ENCODE measurements at places on chromosomes 3 and 15.

DNA sequence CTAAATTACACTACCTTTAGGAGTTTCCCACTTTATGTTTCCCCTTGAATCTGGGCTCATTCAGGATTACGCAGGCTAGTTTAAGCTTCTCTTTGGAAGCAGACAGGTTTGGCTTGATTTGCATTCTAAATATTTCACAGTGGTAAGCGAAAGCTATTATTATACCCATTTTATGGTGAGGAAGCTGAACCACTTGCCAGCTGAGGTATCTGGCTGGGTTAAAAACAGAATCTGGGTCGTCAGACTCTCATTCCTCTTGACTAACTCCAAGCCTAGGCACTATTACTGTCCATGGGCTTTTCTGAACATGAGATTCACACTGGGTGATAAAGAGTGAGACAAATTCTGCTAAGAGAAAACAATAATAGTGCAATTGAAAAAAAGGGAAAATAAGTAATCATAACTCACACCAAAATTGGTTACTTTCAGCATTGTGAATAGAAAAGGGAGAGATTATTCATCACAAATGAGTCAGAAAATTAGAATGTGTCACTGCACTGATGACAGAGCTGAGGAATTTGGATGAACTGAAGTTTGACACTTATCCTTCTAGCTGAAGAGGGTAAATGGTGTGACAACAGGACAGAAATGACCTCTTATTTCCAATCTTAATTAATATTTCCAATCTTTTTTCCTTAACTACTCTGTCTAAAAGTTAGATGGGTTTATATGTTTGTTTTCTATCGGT is 211.3 kb downstream of the TIGIT start:
- DNase-seq, result no peak

DNA sequence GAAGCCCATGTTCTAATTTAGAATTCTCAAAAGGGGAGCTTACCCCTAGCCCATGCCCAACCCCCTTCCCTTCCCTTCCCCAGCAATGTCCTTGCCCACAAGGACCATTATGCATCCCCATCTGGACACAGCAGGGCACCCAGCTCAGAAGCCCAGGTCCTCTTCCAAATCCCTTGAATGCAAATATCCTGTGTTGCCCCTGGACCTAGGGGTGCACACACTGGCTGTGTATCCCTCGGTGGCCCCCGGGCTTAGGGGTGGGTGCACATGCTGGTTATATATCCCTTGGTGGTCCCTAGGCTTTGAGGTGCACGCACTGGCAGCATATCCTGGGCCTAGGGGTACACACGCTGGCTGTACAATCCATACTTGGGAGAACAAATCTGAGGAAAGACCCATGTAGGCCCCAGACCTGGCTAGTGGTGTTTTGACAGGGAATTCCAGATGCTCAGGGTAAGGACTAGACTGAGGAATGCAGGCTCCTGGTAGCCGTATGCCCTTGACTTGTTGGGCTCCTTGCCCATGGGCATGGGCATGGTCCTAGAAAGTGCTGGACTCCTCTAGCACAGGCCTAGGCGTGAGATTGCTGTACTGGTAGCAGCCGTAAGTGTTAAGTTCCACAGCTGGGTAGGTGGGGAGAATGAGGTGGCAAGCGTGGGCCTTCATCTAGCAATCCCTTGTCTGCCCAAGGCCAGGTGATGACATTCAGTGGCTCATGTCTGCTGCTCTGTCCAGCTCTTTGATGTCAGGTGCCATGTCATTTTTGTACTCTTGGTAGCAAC is 222.4 kb downstream of the OPA1 start:
- DNase-seq, result no peak

- no peak for DNase-seq
Measured at GRCh38 chr15:80275961-80276360, 23.9 kb upstream of the CTXND1 start.

DNA sequence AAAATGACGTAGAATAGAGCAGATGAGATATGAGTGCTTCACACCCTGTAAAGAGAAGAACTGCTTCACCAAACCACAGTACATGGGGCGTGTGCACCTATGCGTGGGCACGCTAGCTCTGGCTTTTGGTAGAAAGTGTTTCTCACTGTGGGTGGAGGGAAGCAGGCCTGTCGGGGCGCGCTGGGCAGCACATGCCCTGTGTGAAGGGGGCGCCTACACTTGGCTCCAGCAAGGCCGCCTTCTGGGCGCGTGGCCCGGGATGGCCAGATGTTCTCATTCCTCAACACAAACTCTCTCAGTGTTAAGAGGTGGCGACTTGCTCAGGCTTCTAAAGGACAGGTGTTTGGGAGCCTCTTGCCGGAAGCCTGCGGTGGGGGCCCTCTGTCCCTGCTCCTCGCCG is 90.0 kb downstream of the FBLN2 start:
- DNase-seq, result no peak

- DNase-seq, result no peak
Measured at GRCh38 chr3:17466028-17466427, 276.4 kb downstream of the TBC1D5 start.

- DNase-seq, result no peak
Measured at GRCh38 chr15:92839696-92840095, 60.4 kb upstream of the CHD2 start.

DNA sequence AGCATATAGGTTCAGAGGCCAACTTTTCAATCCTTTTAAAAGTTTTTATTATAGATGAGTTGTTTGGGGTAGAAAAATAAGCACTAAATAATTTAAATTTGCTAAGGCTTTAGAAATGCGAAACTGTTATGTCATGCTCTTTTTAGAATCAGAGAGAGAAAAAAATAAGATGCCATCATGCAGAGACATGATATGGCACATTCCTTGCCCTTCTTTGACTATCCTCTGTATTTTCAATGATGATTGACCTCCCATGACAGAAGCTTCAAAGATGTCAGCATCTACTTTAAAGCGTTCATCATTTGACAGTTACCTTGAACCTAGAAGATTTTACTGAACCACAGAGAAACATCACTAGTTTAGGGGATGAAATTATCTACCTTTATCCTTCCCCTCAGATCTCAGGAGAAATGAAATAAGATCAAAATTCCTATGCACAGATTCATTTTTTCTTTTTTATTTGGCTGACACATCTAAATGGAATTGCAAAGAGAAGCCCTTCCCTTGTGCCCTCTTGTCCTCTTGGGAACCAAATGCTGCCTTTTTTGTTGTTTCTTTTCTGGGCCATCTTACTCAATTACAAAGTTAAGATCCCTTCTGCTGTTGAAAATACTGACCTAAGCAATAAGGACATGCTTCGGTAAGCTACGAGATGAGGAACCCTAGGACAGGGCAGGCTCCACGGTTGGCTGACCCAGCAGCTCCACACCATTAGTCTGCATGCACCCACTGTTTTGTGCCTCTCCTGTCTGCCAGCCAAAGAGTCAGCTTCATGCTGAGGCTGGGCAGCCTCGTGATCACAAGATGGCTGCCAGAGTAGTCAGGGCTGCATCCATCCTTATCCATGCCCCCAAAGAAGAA is 289.7 kb upstream of the TPM1 start:
- DNase-seq, result no peak

DNA sequence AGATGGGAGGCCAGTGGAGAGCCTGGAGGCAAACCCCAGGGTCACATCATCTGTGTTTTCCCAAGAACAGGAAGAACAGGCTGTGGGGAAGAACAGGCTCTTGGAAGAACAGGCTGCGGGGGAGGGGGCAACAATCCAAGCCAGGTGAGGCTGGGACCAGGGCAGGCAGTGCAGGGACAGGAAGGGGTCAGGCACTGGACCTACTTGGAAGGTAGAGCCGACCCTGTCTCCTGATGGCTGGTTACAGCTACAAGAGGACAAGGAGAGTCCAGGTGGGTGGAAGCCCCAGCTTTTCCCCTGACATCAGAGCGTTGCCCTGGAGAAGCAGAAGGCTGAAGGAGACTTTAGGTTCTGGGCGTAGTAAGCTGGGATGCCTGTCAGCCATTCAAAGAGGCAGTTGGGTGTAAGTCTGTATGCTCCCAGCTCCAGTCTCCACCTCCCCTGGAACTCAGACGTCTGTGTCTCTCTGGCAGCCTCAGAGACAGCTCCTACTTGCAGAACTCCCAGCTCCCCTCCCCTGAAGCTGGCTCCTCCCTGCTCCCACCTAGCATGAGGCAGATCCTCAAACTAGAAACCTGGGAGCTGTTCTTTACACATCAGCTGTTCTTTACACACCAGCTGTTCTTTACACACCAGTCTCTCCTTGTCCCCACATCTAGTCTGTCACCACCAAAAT is 130.9 kb downstream of the DNAJB8 start:
- DNase-seq, result no peak

GRCh38 chr15:63391669-63392360 is 10.2 kb upstream of the CA12 start:
- no peak for DNase-seq

DNA sequence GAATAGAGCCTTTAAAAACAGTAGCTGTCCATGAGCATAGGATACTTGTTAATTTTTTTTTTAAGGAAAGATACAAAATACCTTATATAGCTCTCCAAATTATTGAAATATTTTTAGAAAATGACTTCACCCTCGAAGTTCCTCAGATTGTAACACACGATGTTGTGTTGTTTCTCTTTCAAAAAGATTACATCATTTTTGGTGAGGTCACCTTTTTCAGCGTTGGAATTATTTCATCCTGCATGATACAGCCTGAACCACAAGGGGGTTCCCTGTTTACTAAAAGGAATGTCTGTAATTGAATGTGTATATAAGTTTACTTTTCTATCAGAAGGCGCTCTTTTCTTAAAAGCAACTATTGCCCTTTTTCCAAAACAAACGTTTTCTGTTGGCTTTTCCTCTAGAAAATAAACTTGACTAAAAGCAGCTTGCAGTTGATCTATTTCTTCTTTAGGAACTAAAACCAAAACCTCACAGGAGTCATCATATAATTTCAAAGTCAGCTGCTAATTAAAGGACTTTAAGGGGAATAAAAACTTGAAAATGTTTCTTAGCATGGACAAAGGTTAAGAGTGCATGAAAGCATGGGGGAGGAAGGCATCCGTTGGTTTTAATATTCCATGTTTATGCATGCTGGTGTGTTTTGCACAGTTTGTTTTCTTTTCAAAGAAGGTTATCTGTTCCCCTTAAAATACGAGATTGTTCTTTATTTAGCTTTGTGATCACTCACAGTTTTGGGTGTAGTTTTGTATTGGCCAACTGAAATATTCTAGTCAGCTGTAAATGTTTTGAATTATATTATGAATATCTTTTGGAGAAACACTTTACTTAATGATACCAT is 29.4 kb downstream of the LYSMD4 start:
- no peak for DNase-seq

- no peak for DNase-seq
Measured at GRCh38 chr15:93459396-93459795, 370.4 kb upstream of the RGMA start.

DNA sequence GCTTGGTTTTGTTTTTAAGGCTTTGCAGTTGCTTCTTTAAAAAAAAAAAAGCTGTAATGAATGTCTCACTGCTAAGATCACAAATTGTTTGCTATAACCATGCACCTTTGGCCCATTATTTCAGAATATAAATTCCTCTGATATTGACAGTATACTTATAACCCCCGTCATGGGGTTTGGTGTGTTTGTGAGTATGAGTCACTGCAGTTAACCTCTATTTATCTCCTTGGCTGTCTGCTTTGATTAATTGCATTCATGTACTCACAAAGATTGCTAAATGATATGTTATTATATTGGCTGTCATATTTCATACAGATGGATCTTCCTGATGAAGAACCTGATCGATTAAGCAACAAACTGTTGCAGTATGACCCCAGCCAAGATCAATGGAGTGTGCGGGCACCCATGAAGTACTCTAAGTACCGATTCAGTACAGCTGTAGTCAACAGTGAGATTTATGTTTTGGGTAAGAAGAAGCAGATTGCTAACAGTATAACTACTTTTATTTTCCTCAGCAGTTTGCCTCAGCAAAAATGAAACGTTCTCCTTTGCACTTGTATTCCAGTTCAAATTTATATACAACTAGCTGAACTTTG is 14.9 kb downstream of the KBTBD12 start:
- DNase-seq, result no peak

GRCh38 chr3:7973006-7973405 is 528.6 kb upstream of the LMCD1 start:
- DNase-seq, result no peak

DNA sequence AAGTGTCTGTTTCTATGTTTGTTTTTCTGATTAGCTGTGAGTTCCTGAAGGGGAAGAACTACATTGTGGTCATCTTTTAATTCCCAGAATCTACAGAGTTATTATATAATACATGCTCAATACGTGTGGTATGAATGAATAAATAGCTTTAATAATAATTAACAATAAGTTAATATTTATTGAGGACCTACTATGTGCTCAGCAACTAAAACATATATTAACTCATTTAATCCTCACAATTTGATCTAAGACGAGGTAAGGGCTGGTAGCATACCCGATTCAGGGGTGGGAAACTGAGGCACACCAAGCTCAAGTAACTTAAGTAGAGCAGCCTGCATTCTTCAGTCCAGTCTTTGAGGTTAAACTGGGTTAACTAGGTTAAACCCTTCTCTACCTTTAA is 553.8 kb downstream of the FOXP1 start:
- DNase-seq, result no peak

DNA sequence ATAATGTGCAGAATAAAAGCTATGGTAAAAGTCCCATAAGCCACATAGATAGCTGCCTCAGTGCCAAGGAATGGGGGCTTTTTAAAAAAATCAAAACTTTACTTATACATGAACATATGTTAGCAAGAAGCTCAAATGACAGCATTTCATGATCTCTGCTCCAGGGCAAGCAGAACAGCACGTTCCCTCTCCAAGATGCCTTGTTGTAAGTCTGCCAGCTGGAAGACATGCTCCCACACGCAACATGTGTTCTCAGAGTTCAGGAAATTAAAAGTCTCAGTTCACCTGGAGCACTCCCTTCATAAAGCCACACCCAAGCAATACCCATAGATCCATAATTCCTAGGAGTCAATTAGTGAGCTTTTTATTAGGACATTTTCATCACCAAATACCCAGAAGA is 52.2 kb downstream of the ABI3BP start:
- no peak for DNase-seq

DNA sequence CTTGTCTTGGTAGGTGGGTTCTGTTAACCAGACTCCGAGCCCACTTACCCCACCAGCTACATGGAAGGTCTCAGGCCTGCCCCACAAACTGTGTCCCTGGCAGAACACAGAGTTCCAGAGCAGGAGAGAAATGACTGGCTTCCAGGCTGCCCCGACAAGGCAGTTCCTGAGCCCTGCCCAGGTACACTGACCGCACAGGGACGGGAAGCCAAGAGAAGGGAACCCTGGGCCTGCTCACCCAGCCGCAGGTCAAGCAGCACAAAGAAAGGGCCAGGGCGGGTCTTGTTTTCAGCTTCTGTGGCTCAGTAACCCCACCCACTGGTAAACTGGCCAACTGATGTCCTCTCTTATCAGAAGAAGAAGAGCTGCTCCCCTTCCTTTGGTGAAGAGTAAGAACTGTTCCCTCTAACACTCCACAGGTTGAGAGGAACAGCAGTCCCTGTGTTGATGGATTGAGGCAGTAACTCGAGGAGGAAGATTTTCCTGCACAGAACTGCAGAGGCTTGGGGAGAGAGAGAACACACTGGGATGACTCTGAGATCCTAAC is 68.4 kb downstream of the CRTC3 start:
- peak; percentile 77 for DNase-seq

GRCh38 chr15:51619331-51620035 is 3.1 kb downstream of the DMXL2 start:
- DNase-seq, result no peak
